A549 (cell line): ENCODE measurements at places on chromosomes 13 and 19. TPM values are rescaled to one million over a fixed set of nuclear protein-coding genes. Genes with fewer than 3 reads are reported as not detected.

The TIMM13 gene
- polyA plus RNA-seq = 73.6 to 85.7 TPM (median 81.2 TPM) in 3 replicates

The CEACAM16 gene
- polyA plus RNA-seq = 0.08 to 0.11 TPM in 2 of 3 replicates, not detected in the other

The PDE4C gene
- polyA plus RNA-seq = 0.34 to 0.65 TPM (median 0.55 TPM) in 3 replicates

The SRRM5 gene
- 0.44 to 0.55 TPM (median 0.50 TPM) in 3 replicates for polyA plus RNA-seq

The TMEM145 gene
- polyA plus RNA-seq = 3.6 to 5.1 TPM (median 4.3 TPM) in 3 replicates

The CD79A gene
- 0.29 to 0.54 TPM (median 0.29 TPM) in 3 replicates for polyA plus RNA-seq

The DPF1 gene
- 4.4 to 6.8 TPM (median 5.3 TPM) in 3 replicates for polyA plus RNA-seq

The ICAM4 gene
- polyA plus RNA-seq = not detected in 3 replicates

The OR7A5 gene
- polyA plus RNA-seq = not detected in 3 replicates
